ENCODE measurements at places on chromosomes 4 and X. TPM values are rescaled to one million over a fixed set of nuclear protein-coding genes. Genes with fewer than 3 reads are reported as not detected.

Gene HDAC6
- 84.9 TPM for total RNA-seq

Gene ANAPC10
- 53.7 TPM for total RNA-seq

Gene LRRC66
- 0.28 TPM for total RNA-seq

Gene HTN1
- total RNA-seq, result not detected

Gene ADGRG2
- total RNA-seq, result 10.5 TPM

- no peak overlapping the region for H3K27ac ChIP-seq
- H3K4me3 ChIP-seq, result no peak overlapping the region
- peaks cover 4% of the 10 kb centered on the region for H3K4me1 ChIP-seq
- DNase-seq, result no peak
- H3K27me3 ChIP-seq, result peaks cover 38% of the 10 kb centered on the region
These were observed 1.5 kb downstream of the ADRA2C start for GRCh38 chr4:3767570-3768288.

GRCh38 chrX:153732401-153732800 is 7.7 kb downstream of the ABCD1 start:
- no peak overlapping the region for H3K27ac ChIP-seq
- no peaks in the 10 kb centered on the region for H3K27me3 ChIP-seq
- no peaks in the 10 kb centered on the region for H3K36me3 ChIP-seq
- DNase-seq, result no peak
- H3K4me1 ChIP-seq, result peaks cover 6% of the 10 kb centered on the region

GRCh38 chrX:70470850-70471289 is 26.2 kb downstream of the DLG3 start:
- H3K36me3 ChIP-seq, result no peaks in the 10 kb centered on the region
- H3K27me3 ChIP-seq, result no peaks in the 10 kb centered on the region
- no peak overlapping the region for H3K4me3 ChIP-seq
- no peaks in the 10 kb centered on the region for H3K4me1 ChIP-seq
- no peak for DNase-seq

GRCh38 chr4:23058165-23058776 is 365.5 kb downstream of the GBA3 start:
- no peak overlapping the region for H3K4me3 ChIP-seq
- no peak for DNase-seq
- H3K36me3 ChIP-seq, result no peaks in the 10 kb centered on the region
- H3K4me1 ChIP-seq, result no peaks in the 10 kb centered on the region

- no peaks in the 10 kb centered on the region for H3K36me3 ChIP-seq
- H3K4me3 ChIP-seq, result no peak overlapping the region
- no peaks in the 10 kb centered on the region for H3K4me1 ChIP-seq
- DNase-seq, result no peak
- H3K27ac ChIP-seq, result no peak overlapping the region
- peaks cover 23% of the 10 kb centered on the region for H3K27me3 ChIP-seq
These were observed 1.1 kb upstream of the NSG1 start for GRCh38 chr4:4385729-4386295.

DNA sequence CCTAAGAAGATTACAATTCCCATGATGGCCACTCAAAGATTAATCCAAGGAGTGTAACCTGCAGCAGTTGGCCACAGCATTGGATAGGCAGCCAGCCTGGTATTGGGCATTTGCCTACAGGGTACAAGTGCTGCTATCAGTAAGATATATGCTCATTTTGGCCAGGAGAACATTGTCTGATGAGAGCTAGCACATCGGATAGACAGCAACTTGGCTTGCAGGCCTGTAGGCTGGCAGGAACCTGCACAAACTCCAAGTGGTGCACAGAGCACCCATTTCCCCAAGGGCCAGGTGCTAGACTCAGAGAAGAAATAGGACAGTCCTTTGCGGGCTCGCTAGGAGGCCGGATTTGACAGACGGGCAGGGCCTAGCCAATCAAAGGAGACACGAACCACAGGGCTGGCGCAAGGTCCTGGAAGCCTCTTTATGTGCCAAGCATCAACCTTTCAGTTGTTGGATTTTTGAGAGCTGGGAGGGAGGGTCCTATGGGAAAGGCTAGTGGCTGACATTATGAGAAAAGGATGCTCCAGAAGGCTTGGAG is 11.7 kb upstream of the AP1AR start:
- no peaks in the 10 kb centered on the region for H3K27me3 ChIP-seq
- no peaks in the 10 kb centered on the region for H3K36me3 ChIP-seq
- DNase-seq, result no peak

DNA sequence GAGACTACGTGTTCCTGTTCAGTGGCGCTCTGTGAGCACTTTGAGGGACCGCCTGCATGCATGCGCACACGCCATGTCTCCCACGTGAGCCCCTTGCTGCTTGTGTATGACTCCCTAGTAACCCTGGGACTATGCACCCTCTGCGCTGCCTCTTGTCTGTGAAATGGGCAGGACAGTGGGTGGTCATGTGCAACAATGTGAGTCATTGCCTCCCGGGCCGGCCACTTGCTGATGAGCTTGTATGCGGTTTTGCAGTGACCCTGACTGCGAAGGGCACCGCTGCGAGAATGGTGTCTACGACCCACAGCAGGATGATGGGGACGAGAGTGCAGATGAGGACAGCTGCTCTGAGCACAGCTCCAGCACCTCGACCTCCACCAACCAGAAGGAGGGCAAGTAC is 61.4 kb downstream of the TNIP2 start:
- H3K36me3 ChIP-seq, result peaks cover 56% of the 10 kb centered on the region
- H3K27ac ChIP-seq, result no peak overlapping the region
- no peaks in the 10 kb centered on the region for H3K27me3 ChIP-seq
- no peaks in the 10 kb centered on the region for H3K4me1 ChIP-seq

DNA sequence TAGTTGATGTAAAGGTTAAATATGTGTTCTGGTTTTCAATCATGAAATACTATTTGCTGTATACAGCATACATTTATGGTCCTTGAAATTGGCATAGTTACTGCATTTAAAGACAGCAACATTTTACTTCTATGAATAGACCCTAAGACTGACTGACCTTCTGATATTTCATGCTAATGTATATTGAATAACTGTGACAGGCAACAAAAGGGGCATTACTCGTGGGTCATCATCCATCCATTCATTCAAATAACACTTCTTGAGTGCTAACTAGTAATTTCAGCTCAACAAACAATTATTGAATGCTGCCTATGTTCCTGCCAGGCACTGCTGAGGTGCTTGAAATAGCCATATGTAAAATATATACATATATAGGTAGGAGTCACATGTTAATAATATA is 92.8 kb upstream of the ADAMTS3 start:
- H3K27ac ChIP-seq, result no peak overlapping the region
- H3K36me3 ChIP-seq, result no peaks in the 10 kb centered on the region
- H3K4me3 ChIP-seq, result no peak overlapping the region
- DNase-seq, result no peak
- no peaks in the 10 kb centered on the region for H3K4me1 ChIP-seq

DNA sequence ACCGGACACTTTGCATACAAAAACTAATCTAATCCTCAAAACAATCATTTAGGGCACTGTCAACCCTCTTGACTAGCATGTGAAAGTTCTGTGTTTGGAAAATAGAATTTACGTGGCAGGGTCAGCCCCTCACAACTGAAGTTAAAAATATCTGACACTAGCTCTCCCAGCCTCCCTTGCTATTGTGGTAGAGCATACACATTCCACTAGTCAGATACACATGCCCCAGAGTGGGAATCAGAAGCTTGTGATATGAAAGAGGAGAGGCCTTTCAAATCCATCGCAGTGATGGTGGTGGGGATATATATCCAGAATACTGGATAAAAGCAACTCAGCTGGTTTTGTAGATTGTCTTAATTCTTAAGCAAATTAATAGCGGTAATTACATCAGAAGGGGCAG is 205.7 kb upstream of the IL15 start:
- no peaks in the 10 kb centered on the region for H3K4me1 ChIP-seq
- DNase-seq, result no peak
- H3K4me3 ChIP-seq, result no peak overlapping the region

Data from lung (tissue), 17 donors.